ENCODE measurements at places on chromosomes 7 and 10. TPM values are rescaled to one million over a fixed set of nuclear protein-coding genes. Genes with fewer than 3 reads are reported as not detected.

The STRA8 gene
- not detected for total RNA-seq

The GIMAP4 gene
- 0.33 TPM for total RNA-seq

The ABCB4 gene
- total RNA-seq, result 0.60 TPM

The FXYD4 gene
- total RNA-seq, result not detected

The CHN2 gene
- 14.1 TPM for total RNA-seq

The TAS2R3 gene
- total RNA-seq, result 2.6 TPM

The SPDYE6 gene
- not detected for total RNA-seq
